ENCODE measurements at places on chromosomes 2 and 18.

DNA sequence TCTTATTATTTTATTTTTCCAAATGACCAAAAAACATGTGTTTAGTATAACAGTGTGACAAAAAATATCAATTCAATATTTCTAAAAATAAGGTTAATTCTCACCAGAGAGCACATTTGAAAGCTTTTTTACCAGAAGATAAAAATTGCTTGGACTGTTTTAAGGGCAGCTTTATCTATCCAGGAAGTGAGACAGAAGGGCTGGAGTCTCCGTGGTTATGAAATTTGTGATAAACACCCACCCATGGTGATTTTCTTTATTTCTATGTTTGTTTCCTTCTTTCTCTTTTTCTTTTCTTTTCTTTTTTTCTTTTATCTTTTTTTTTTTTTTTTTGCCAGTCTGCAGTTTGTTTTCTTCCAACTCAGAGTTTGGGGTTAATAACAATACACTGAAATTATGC, 298.5 kb downstream of the PIEZO2 start:
- no peak for DNase-seq

GRCh38 chr2:189210250-189211087, 30.9 kb upstream of the COL5A2 start:
- DNase-seq, result no peak

GRCh38 chr2:40416486-40416885, 35.4 kb downstream of the SLC8A1 start:
- DNase-seq, result no peak

DNA sequence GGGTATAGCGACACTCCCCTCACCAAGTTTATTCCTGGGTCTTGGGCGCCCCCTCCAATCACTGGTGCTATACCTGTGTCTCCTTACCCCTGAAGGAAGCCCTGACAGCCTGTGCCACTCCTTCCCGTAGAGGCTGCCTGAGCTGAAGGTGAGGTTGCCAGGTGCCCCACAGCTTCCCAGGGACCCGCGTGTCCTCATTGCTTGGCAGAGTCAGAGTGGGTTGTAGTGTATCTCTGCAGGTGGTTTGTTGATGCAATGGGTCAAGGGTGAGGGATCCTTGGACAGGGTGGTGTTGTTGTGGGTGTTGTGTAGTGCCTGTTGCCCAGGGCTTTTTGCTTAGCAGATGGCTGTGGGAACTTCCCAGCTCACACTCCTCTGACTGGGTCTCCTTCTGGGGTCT, 438.7 kb upstream of the FSIP2 start:
- no peak for DNase-seq

- no peak for DNase-seq
These were observed 48.5 kb upstream of the PELI1 start for GRCh38 chr2:64192664-64193105.

- DNase-seq, result no peak
These were observed 120.4 kb downstream of the L3MBTL4 start for GRCh38 chr18:6294148-6294784.

DNA sequence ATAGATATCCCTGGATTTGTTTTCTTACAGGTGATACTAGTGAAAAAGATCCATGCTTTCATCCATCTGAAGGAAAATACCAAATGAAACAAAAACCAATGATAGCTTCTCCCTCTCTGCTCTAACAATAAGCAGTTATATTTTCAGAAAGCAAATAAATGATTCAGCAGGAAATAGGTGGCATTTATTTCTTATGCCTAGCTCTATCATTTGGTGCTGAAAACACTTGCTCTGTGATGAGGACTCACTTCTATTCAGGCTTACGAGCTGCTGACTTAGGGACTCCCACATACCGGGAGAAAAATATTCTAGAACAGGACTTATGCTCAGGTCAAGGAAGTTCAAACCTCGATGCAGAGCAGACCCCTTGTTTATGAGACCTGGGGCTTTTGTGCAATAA, 142.6 kb downstream of the SETBP1 start:
- no peak for DNase-seq

DNA sequence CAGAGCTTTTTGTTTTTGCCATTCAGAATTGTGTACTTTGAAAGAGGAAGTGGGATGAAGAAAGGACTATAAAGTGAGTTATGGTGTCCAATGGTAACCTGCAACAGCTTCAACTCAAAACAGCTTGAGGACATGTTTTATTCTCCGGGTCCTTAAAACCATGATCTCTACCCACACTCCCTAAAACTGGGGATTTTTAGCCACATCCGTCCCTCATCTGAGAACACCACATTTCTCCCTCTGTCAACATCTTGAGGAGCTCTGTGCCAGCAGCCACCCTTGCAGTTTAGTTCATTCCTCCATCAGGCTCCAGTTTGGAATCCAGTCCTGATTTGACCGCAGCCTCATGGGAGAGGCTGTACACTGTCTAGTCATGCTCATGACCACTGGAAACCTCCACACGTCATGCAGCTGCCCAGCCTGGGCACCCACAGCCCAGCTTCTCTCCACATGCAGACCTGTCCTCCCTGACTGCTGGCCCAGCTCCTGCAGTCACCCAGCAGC, 62.6 kb downstream of the C18orf63 start:
- peak; percentile 57 for DNase-seq
